ENCODE measurements at places on chromosomes 7 and 10. TPM values are rescaled to one million over a fixed set of nuclear protein-coding genes. Genes with fewer than 3 reads are reported as not detected.

Gene GFRA1
- polyA plus RNA-seq: 2.6 TPM

Gene HOXA6
- not detected for polyA plus RNA-seq

Gene AKR1C8
- not detected for polyA plus RNA-seq

Gene ZNF467
- 4.1 TPM for polyA plus RNA-seq

Gene CTAGE6
- 0.32 TPM for polyA plus RNA-seq

Gene LRMDA
- 0.37 TPM for polyA plus RNA-seq

Gene DRGX
- polyA plus RNA-seq: 0.11 TPM

DNA sequence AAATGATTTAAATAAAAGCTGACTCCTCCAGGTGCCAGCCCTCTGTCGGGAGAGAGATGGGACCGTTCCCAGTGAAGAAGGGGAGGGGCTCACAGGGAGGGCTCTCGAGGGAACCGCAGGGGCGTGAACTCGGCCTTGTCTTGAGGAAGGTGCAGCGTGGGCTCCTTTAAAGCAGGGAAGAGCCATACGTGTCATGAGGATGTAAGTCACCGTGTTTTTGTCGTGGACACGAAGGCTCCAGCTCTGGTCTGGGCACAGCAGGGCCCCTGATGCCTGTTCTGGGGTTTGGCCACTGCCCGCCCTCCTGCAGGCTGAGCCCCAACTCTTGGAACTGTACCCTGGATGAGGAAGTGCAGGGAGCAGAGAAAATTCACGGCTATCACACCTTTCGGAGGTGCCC lies 45.0 kb downstream of the JAKMIP3 start:
- DNase-seq: no peak

- no peak for DNase-seq
Measured at GRCh38 chr7:156324201-156324600, 316.4 kb upstream of the RNF32 start.

GRCh38 chr7:128197989-128198580 lies 43.0 kb upstream of the LEP start:
- DNase-seq: no peak

GRCh38 chr10:76723844-76724243 lies 913.8 kb downstream of the KCNMA1 start:
- no peak for DNase-seq

GRCh38 chr10:68560943-68561864 lies 1.1 kb downstream of the TET1 start:
- DNase-seq: peak; percentile 89

- DNase-seq: no peak
Measured at GRCh38 chr10:5659702-5660528, 6.5 kb downstream of the ASB13 start.

DNA sequence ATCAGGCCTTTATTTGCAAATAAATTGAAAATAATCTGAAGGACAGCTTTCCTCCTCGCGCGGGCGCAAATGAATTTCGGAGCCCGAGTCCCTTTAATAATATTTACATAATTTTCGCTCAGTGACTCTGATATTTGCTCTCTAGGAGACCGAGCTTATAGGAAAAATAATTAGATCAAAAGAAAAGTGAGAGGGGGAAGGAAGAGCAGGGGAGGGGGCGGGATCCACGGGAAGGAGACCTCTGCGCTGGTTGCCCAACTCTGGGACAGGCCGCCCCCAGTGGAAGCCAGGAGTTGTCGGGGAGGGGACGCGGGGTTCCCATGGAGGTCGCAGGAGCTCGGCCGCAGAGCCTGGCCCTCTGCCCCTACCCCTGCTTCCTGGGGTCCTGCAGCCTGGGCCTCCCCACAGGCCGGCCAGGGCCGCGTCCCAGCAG lies 5.8 kb downstream of the UNCX start:
- DNase-seq: no peak

- no peak for DNase-seq
Measured at GRCh38 chr7:9962742-9963141, 1010.9 kb upstream of the PHF14 start.

GRCh38 chr10:84588971-84589370 lies 260.6 kb downstream of the CCSER2 start:
- peak; percentile 27 for DNase-seq

- no peak for DNase-seq
Measured at GRCh38 chr10:82041018-82041417, 166.0 kb downstream of the NRG3 start.

DNA sequence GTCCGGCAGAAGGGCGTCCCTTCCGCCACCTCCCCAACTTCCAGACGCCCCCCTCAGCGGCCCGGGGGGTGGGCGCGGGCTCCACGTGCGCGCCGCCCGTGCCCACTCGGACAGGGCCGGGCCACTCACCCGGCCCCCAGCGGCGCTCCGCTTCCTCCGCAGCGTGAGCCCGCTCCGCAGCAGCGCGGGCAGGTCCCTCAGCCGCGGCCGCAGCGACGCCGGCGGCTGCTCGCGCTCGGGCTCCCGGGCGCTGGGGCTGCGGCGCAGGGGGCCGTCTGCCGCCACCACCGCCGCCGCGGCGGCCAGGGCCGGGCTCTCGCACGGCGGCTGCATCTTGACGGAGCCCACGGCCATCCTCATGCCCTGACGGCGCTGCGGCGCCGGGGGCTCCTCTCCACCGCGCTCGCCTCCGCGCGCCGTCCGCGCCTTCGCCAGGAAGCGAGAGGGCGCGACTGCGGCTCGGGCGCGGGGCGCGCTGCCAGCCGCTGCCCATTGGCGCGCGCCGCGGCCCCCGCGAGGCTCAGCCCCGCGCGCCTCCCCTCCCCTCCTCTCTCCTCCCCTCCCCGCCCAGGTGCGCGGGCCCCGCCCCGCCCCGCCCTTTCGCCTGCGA lies at the start of gene RAPGEF5:
Gene RAPGEF5 (minus strand): TSS at position 454 of the 610 bp plus-strand sequence. CDS start 94 bp downstream, at position 360.
- peak; percentile 94 for DNase-seq

GRCh38 chr10:33117230-33117629 lies 159.2 kb upstream of the ITGB1 start:
- DNase-seq: no peak

DNA sequence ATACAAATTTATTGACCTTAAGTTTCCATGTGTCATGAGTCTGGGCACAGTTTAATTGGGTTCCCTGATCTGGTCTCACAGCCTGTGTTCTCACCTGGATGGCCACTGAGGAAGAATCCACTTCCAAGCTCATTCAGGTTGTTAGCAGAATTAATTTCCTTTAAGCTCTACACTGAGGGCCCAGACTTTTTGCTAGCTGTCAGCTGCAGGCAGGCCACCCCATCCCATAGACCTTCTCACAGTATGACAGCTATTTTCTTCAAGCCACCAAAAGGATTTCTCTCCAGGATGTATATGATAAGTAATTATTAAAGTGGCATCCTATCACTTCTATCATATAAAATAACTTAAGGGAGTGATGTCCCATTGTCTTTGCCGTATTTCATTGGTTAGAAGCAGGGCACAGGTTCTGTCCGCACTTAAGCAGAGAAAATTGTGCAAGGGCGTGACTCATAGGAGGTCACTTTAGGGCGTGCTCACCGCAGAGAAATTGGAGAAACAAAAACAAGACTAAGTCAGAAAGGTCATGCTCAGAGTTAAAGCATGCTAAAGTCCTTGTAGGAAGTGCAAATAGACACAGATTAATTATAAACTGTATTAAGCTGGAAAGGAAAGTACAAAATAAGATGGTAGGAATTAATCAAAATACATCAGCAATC lies 109.9 kb downstream of the AHR start:
- DNase-seq: no peak

DNA sequence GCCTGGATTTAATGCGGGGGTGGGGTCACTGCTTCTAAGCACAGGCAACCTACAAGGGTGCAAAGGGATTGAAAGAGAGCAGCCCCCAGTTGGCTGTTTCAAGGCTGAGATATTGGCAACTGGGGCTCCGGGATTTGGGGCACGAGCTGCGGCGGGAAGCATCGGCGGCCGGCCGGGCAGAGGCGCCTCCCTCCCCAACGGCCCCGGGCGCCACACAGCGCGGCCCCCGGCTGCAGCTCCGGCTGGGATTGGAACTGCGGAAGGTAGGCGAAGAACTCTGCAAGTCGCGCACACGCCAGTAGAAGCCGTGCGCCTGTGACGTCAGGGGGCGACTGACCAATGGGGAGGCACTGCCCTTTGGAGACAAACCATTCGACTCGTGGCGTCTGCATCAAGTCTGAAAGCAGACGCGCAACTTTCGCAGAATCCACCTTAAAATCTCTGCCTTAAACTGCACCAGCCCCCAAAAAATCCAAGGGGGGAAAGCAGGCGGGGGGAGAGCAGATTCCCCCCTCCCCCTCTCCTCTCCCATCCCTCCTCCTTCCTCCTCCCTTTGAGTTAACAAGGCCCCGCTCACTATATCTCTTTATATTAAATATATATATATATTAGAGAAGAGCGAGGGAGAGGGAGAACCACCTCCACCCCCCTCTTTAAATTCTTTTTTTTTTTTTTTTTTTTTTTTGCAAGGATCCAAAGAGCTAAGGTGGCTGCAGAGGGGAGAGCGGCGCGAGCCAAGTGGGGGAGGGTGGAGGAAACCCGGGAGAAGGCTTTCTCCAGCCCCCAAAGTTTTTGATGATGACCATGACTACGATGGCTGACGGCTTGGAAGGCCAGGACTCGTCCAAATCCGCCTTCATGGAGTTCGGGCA lies at the start of gene DLX6:
Gene DLX6 (plus strand): TSS at position 371 of the 872 bp plus-strand sequence. CDS start 425 bp downstream, at position 796.
- peak; percentile 99 for DNase-seq
